ENCODE measurements at places on chromosomes 12 and 14.

DNA sequence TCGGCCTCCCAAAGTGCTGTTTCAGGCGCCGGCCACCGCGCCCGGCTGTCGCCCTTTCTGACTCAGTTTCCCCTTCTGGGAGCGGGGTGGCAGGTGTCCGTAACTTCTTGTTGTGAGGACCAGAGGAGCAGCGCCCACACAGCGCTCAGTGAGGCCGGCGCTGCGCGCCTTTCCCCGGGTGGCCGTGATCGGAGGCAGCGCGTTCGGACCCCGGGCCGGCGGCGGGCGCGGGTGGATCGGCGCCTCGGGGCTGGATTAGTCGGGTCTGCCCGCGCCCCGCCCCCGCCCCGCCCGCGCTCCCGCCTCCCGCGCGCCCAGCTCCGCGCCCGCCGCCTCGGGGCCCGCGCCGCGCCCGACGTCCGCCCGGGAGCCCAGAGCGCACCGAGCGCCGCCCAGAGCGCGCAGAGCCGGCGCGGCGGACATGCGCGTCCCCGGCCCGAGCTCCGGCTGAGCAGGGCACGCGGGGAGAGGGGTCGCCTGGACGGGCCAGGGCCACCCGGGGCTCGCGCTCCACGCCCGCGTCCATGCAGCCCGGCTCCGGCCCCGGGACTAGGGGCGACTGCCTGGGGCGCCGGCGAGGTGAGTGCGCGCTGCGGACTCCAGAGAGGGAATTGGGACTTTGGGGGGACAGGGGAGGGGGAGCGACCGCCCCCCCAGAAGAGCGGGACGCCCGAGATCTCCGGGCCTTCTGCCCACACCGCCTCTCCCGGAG lies 50.6 kb downstream of the LRCOL1 start:
- peak; percentile 77 for DNase-seq

- no peak for DNase-seq
Measured at GRCh38 chr12:647385-648085, 15.7 kb downstream of the NINJ2 start.

GRCh38 chr14:39423793-39424192 lies 8.4 kb downstream of the FBXO33 start:
- DNase-seq, result no peak

GRCh38 chr14:50039734-50040400 lies 76.5 kb downstream of the VCPKMT start:
- DNase-seq, result no peak

- no peak for DNase-seq
Measured at GRCh38 chr12:25629341-25629740, 76.3 kb upstream of the LMNTD1 start.

GRCh38 chr12:116697305-116697704 lies 40.6 kb downstream of the SPRING1 start:
- peak; percentile 51 for DNase-seq
